ENCODE measurements at places on chromosomes 1 and 21.

GRCh38 chr1:6205849-6206519 is at the start of gene RNF207:
Gene RNF207, plus strand, starts transcription at chr1:6206119. Its CDS starts 417 bp downstream, at chr1:6206536.
- no peak for DNase-seq

DNA sequence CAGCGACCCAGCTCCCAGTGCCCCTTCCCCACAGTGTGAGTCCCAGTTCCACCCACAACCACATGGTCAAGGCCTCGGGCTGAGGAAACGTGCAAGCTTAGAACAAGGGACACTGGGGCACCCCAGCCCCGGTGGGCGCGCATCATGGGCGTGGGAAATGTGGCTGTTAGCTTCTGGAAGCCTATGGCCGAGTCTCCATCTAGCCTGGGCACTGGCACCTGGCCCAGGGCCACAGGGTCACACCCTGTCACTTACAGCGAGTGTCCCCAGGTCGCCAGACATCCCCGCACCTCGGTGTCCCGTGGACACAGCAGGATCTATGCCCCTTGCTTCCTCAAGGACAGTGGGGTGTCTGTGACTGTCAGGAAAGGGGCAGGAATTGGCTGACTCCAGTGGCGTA is 37.0 kb upstream of the COL6A1 start:
- no peak for DNase-seq

DNA sequence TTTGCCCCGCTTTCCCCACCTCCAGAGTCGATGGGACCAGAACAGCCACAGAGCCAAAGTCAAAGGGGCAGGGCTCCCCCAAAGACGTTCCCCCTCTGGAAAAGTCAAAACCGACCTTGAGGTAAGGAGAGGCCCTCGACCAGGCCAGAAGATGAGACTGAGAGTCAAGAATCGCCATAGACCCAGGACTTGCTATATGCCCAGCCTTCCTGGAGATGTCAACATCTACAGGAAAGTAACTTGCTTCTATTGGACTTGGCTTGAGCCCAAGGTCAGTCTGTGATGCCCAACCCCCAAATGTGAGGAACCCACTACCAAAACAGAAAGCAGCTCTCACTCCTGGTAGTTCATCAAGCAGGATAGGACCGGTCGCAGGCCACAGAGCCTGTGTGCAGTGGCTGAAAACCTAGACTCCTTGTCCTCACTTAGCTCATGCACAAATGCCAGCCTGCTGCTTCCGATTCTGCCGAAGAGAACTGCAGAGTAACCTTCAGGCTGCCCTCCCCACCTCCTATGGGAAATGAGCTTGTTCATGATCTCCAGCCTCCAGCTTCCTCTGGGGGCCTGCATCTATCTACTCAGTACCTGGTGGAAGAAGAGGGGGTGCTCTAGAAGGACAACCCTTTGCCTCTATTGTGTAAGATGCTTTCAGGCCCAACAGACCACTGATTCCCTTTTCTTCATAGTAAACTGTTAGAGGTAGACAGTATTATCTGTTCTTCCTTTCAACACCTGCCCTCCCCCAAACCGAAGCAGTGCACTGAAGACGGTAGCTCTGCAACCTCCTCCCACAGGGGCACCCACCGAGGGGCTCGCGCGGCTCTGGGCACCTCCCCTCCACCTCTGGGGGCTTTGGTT is 1.4 kb downstream of the ACOT7 start:
- DNase-seq = no peak

GRCh38 chr1:3590951-3591865 is 20.1 kb downstream of the MEGF6 start:
- no peak for DNase-seq

GRCh38 chr1:38071312-38072256 is 25.0 kb upstream of the POU3F1 start:
- DNase-seq = no peak

- DNase-seq = no peak
These were observed 12.0 kb upstream of the PRDM15 start for GRCh38 chr21:41891132-41891531.

DNA sequence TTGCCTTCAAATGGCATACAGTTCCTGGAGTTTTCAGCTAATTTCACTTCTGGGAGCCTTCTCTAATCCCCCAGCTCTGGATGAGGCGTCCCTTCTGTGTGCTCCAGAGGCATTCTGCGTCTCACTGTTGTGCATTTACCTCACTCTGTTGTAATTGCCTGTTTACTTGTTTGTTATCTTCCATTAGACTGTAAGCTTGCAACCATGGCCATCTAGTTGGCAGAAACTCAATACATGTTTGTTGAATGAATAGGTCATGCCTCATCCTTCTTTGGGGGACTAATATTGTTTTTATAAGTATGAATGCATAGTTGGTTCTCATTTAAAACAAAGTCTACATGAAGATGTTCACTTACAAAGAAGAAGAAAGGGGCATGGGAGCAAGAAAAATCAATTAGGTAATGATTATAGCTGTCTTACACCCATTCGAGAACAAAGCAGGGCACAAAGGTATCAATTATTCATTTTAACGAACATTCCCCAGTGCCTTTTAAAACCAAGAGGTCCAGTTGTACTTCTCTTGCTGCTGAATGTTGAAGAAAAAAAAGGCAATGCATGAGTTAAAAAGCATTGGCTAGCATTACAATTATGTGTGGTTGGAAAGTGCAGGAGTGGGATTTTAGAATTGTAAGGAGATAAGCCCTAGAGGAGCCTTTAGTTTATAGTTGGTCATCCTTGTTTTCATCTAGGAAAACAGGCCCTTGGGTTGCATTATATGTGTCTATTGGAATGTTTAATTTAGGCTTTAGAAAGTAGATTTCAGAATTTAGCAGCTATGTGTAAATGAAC is 6.0 kb downstream of the RGL1 start:
- DNase-seq = no peak

GRCh38 chr1:180462102-180462501 is 40.3 kb downstream of the ACBD6 start:
- DNase-seq = no peak

DNA sequence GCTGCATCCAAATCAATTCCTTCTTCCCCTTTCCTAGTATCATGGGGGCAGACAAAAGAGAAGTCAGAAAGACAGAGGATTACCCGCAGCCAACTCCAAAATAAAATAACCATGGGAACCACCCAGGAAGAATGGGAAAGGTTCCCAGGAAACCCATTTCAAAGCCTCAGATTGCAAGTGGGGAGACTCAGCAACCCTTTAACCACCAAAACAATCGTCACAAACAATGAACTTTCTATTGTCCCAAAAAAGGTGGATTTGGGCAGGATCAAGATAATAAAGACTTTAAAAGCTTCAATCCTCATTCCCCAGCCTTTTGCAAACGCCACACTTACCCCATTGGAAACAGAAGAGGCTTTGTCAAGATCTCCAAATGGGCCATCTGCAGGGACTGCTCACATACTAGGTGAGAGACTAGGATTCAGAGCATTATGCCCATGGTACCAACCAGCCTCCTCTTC is 5.1 kb downstream of the TIAM1 start:
- DNase-seq = no peak

DNA sequence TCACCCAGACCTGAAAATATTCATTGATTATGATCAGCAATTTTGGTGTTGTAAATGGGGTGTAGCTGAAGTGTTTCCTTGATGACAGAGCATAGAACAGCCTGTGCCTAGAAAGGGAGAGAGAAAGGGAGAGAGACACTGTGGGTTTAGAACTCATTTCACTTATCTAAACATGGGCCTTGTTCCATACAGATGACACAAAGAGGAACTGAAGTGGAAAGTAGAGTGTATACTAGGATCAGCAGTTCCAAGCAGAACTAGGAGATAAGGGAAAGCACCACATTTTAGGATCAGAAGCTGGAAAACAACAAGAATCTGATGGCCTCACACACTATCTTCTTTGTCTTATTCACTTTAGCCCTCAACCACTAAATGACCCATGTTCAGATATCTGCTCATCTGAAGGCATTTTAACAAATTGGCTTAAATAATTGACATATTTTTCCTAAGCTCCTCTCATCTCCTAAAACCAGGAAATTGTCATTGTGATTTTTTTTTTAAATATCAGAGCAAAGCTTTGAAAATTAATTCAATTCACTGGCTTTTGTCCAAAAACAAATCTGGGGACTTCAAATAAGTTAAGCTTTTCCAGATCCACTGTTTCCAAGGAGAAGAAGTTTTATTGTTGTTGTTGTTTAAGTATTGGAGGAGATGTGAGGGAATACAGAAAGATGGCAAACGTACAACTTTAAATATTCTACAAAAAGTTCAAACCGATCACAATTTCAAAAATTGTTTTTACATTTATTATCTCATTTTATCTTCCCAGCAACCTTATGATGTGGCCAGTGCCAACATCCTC is 103.8 kb downstream of the LYPLAL1 start:
- DNase-seq = no peak

DNA sequence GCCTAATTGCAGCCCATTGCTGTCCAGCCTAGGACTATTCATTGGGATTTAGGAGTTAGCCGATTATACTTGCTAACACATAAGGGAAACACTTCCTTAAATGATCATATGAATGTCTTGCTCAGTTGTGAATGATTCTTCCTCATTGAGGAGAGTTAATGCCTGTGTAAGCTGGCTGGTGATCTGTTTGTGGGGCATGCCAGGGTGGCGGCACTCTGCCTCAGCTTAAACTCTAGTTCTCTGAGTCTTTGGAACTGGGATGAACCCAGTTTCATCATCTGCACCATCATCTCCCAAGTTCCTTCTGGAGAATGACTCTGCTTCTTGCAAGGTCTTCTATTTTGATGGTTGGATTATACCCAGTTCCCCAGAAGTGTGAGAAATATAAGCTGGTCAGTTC is 23.9 kb upstream of the SLAMF6 start:
- DNase-seq = no peak

- DNase-seq = no peak
These were observed 19.3 kb downstream of the DMRTB1 start for GRCh38 chr1:53478502-53478818.

DNA sequence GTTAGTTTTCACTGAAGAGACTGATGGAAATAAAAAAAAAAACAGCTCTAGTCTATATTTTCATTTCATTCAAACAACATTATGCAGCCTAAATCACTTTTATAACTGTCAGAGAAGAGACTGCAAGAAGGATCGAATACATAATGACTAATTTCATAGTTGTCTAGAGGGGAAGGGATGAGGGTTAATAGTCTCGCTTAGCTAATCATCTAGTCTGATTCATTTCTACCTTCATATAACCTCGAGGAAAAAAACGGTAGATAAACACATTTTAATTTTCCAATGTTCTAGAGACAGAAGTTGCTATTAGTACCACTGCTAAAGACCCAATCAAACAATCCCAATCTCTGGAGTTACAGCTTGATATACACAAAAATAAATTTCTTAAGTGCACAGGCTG is 3.5 kb downstream of the FUBP1 start:
- no peak for DNase-seq

DNA sequence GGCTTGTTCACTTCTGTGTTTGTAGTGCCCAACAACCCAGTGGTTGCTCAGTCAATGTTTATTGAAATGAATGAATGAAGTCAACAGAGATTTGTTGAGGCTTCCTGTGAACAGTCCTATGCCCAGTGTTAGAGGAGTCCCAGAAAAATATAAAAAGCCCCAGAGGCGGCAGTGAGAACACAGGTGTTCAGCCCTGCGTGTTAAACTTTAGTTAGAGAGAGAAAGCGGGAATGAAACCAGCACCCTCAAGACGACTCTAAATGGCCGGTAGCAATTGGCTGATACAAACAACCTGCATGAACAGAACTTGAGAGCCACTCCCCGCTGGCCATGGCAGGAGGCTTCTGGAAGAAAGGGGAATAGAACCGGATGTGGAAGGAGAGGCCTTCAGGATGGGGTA is 22.6 kb downstream of the TMEM51 start:
- no peak for DNase-seq

- no peak for DNase-seq
These were observed 51.2 kb upstream of the DNAJC6 start for GRCh38 chr1:65258106-65258505.

DNA sequence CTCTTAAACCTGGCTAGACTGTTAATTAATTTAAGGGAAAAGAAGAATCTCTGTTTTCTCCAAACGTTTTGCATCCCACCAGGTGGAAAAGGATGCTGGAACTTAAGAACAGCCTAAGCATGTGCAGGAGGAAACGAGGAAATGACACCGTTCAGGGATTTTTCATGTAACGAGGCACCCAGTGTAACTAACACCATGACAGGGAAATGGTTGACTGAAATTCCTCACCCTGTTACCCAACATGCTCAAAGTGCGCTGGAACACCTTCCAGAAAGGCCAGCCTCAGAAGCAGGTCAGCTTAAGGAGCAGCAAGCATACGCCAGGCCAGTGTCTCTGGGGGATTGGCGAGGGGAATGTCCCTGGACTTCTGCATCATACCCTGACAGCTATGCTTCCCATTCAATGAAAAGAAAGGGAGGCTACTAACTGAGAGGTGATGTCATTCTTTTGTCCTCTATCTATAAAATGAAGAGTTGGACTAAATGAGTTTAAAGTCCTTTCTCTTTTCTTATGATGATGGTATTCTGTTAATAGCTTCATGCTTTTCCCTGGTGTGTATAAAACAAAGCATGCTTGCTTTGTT is 21.6 kb downstream of the TNN start:
- DNase-seq = no peak

- DNase-seq = no peak
These were observed 43.6 kb upstream of the ECE1 start for GRCh38 chr1:21333824-21334213.

DNA sequence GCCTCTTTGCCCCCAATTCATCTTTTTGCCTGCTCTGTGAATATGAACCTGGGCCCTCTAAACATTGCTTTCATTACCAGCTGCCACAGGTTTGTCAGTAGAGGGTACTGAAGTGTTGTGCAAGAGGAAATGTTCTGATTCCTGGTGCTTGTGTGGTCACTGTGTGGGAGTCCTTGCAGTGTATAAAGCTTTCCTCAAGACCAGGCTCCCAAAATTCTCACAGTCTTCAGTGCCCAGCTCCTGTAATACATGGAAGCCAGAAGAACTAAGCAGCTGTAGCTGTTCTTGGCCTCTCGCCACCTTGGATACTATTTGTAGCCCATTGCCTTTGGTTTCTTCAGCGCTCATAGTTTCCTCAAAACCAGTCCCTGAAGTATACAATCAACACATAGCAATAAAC is 1046.2 kb downstream of the BRINP3 start:
- DNase-seq = no peak

GRCh38 chr21:41597811-41598231 is 89.9 kb upstream of the TMPRSS2 start:
- DNase-seq = no peak

- no peak for DNase-seq
These were observed 15.1 kb upstream of the C1orf87 start for GRCh38 chr1:60088620-60089155.

- DNase-seq = no peak
These were observed 27.1 kb upstream of the PLXNA2 start for GRCh38 chr1:208271236-208271635.

GRCh38 chr1:181604482-181605249 is 121.3 kb downstream of the CACNA1E start:
- no peak for DNase-seq

- no peak for DNase-seq
These were observed 864 bp upstream of the BTG2 start for GRCh38 chr1:203304391-203304918.

Measured in AG04449 (cell line).